ENCODE measurements at places on chromosomes 4 and X.

GRCh38 chr4:95505151-95505550 lies 43.6 kb downstream of the UNC5C start:
- DNase-seq: no peak

- no peak for DNase-seq
Observed at GRCh38 chr4:8040607-8041006, 100.9 kb upstream of the AFAP1 start.

DNA sequence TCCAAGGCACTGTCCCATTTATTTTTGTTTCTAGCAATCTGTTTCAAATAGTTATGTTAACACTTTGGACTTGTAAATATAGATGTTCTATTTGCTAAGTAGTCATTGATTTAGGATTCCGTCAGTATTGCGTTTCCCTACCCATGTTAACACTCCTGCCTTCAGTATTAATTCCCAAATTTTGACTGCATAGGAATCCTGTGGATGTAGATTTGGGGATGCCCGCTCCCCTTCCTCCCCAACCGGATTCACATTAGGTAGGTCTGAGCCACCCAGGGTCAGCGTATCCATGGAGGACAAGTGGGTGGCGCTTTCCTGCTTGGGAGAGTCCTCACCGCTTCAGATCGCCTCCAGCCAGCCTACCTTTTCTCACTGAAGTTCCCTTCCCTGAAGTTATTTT lies 1.1 kb upstream of the SORBS2 start:
- DNase-seq: no peak

DNA sequence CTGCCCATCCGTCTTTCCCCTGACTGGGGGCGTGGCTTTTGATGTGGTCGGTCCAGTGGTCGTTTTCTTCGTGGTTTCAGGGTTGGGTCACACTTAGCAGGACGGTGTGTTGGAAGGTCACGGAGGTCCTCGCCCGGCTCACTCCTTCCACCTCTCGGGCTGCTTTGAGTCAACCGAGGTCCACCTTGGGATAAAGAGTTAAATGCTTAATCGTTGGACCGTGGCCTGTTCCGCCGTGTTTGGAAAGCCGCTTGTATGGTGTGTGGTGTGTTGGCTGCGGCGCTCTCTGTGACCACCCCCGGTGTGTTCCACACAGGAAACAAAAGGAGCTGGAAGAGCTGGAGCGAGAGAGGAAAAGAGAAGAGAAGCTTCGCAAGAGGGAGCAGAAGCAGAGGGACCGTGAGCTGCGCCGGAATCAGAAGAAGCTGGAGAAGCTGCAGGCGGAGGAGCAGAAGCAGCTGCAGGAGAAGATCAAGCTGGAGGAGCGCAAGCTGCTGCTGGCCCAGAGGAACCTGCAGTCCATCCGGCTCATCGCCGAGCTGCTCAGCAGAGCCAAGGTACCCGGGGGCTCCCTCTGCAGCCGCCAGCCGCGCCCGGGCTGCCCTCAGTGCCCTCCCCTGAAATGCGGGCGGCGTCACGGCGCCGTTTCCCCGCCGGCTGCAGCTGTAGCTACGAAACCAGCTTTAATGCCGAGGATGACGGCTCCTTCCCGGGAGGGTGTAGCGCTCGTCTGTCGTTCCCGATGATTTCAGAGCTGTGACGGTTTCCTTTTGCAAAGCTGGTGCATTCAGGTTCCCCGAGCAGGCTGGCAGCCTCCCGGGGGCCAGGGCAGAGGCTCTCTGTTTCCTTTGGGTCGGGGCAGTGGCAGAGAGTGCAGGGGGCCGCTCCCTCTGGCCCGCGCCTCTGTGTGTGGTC lies 7.7 kb downstream of the AKAP17A start:
- DNase-seq: no peak

DNA sequence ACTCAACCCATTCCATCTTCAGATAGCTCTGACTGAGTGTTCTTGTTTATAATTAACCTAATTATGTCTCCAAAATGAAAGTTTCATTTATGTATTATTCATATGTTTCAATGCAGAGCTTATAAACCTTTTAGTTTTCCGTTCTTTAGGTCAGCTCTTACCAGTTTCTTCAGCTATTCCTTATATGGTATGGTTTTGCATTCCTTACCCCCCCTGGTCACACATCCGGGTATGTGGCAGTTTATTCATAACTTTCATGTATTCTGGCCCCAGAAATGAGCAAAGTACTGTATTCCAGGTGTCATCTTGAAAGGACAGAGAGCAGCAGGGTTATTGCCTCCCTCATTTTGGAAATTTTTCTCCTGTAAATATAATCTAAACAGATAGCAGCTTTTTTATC lies 16.8 kb upstream of the IGSF1 start:
- no peak for DNase-seq
